ENCODE measurements at places on chromosomes 7 and 10.

- no peak for DNase-seq
Measured at GRCh38 chr7:100632951-100633717, 8.2 kb downstream of the TFR2 start.

DNA sequence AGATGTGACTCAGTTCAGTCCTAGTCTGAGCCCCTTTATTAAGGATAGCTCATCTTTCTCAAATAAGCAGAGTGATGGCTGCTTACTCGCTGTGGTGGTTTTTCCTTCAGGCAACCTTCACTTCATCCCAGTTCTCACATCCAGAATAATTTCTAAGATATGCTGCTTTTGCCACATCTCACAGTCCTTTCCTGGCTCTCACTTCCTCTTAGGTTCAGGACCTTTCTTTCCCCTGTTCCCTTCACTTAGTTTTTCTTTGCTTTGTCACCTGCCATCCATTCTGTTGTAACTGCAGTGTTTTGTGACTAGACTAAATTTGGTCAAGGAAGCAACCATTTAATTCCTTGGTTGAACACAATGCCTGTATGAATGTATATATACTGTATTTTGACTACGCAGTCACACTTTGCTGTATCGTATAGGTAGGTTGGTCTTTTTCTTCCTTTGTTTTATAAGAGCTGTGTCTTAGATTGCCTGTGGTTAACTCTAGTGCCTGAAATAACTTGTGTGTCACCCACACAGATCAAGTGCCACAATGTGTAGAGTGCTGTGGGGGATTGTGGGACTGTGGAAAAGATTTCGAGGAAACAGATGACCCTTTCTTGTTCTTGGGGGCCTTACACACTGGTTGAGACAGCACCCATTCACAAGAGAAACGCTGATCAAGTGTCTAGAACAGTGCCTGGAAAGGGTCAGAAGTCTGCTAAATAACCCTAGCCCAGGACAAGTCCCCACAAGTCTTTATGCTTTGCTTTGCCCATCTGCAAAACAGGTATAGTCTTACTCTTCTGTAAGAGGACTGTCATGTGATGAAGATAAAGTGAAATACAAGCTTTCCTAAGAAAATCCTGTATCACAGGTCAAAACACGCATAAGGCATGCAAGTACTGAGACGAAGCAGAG lies 2.6 kb downstream of the ZNF655 start:
- no peak for DNase-seq

DNA sequence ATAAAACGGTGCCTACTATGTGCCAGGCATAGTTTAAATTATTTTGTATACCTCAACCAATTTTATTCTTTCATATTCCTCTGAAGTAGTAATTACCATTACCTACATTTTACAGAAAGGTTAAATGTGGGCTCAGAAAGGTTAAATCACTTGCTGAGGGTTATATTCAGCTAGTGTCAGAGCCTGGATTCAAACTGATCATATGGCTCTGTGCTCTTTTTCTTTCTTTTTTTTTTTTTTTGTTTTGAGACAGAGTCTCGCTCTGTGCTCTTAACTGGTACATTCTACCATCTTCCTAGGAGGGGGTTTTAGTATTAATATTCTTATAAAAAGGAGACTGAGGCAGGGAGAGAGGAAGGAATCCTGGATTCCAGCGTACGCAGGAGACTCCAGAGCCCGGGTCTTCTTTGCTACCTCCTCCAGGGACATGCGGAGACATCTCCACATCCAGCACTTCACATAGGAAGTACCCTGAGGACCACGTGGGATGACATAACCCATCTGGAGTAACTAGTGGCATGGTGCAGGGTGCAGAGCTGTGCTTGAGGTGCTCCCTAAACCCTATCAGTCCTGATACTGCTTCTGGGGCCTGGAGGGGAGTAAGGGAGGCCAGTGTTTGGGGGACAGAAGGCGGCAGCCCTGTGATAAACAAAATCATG lies 29.6 kb upstream of the ATXN7L1 start:
- no peak for DNase-seq

DNA sequence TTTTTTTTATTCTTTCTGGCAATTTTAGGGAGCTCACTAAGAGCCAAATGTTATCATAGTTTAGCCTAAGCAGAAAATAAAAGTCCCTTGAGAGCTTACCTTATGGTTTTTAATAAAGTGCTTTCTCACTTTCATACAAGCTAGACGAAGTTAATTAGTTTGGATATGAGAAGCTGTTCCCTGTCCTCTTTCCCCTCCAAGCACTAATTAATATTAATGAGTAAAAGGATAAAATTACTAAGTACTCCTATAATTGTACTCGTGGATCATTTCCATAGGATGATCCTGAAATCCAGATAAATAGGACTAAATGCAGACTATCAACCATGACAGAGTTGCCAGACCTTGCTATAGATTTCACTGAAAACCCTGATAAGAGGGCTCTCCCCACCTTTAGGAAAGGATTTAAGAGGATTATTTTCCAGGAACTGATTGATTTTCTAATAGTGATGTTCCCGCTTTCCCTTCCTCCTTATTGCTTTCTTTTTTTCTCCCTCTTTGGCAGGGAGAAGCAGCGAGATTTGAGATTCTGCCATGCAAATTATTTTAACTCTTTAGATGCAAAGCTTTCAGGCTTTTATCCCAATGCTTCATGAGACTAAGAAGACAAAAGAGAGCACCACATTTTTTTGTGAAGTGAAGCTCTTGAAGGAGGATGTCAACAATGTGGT lies 58.3 kb upstream of the HECW1 start:
- no peak for DNase-seq

GRCh38 chr7:29359482-29360093 lies 165.0 kb downstream of the CHN2 start:
- DNase-seq, result no peak

GRCh38 chr7:101690061-101690460 lies 61.0 kb upstream of the MYL10 start:
- no peak for DNase-seq

- DNase-seq, result peak; percentile 80
Measured at GRCh38 chr7:30068117-30068516, 39.9 kb downstream of the PLEKHA8 start.

DNA sequence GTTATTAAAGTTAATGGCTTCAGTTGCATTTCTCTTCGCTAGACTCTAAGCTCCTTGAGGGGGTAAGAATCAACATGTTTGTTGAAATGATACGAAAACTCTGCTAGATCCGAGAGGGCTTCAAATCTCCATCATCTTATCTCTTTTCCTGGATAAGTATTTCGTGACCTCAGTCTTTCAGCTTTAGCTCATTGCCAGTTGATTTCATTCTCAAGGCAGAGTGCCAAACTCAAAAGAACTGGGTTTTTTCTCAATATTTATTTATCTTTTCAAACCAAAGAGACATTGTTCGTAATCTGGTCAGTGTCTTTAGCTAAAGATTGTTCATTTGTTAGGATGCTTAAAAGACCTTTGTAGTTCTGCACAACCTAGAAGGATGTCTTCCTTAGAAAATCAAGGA lies 108.9 kb downstream of the ARID5B start:
- no peak for DNase-seq

- no peak for DNase-seq
Measured at GRCh38 chr10:99005254-99005653, 230.4 kb downstream of the HPSE2 start.

Data from GM04504 (cell line).